Effector CD4-positive, alpha-beta T cell (primary cell): ENCODE measurements at places on chromosomes 4 and X.

GRCh38 chr4:633406-633805 lies 8.0 kb downstream of the PDE6B start:
- DNase-seq: no peak

GRCh38 chrX:152992115-152992514 lies 1.8 kb downstream of the PNMA5 start:
- no peak for DNase-seq

GRCh38 chrX:40582811-40583210 lies 2.0 kb downstream of the ATP6AP2 start:
- no peak for DNase-seq

DNA sequence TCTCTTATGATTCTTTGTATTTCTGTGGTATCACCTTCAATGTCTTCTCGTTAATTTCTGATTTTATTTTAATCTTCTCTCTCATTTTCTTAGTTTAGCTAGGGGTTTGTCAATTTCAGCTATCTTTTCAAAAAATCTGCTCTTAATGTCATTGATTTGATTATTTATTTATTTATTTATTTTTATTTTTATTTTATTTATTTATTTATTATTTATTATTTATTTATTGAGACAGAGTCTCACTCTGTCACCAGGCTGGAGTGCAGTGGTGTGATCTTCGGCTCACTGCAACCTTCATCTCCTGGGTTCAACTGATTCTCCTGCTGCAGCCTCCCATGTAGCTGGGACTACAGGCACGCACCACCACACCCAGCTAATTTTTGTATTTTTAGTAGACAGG lies 194.1 kb downstream of the SCFD2 start:
- DNase-seq: no peak

DNA sequence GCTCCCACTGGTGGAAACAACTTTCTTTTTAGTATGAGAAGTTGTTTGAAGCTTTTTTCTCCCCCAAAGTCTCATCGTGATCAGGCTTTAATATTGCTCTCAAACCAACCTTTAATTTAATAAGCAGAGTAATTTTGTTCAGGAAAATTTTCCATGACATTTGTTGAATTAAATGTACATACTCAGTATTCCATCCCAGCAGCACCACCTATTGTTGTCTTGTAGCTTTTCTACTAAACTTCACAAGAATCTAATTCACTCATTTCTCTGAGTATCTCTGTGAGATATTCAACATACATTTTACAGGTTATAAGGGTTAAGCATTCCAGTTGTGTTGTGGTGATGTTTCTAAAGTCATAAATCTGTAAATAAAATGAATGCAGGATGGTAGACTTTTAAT lies 218.3 kb upstream of the HAND2 start:
- no peak for DNase-seq

- DNase-seq: no peak
Measured at GRCh38 chr4:67320645-67321044, 224.7 kb downstream of the CENPC start.

GRCh38 chr4:73762409-73762808 lies 22.0 kb downstream of the CXCL8 start:
- DNase-seq: no peak

DNA sequence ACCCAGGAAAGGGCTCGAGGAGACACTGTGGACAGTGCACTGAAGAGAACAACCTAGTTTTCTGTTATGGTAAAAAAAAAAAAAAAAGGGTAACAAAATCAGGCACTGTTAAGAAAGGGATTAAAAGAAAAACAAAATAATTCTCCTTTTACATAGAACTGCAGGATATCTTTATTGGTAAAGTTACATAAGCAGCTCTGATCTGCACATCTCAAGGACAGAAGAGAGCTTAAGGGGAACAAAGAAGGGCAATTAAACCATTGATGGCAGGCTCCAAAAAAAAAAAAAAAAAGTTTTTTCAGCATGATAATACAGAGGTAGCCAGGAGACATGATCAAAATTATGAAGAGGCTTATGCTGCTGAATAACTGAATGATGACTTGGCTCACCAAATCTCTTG lies 85.0 kb downstream of the HDAC8 start:
- DNase-seq: no peak

GRCh38 chr4:184655889-184656869 lies 6.6 kb downstream of the PRIMPOL start:
- no peak for DNase-seq

DNA sequence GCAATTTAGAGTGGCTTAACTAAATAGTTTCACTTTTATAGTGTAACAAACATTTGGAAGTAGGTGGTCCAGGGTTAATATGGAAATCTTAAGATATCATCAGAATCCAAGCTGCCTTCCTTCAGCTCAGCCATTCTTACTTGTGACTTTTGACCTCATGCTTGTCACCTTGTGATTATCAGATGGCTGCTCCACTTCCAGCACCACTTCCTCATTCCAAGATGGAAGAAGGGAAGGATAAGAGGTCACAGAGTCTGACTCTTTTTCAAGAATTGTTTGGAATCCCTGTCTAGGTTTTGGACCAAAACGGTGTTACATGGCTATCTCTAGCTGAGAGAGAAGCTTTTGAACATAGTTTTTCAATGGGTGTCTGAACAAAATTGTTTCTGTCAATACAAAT lies 39.9 kb downstream of the MTTP start:
- DNase-seq: no peak

DNA sequence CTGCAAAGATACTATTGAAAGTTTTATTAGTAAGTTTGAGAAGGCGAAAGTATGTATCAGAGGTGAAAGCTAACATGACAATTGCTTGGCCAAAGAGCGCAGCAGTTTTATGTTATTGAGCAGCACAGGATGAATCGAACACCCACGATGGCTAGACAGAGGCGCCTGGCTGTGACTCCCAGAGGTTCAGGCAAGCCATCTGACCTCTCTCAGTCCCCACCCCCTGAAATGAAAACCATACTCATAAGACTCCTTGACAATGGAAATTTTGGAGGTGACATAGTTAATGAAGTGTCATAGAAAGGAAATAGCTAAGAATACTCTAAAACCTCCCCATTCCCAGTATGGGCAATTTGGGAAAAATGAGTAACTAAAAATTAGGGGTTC lies 70.6 kb downstream of the MGST2 start:
- DNase-seq: no peak

GRCh38 chr4:22668301-22668700 lies 24.4 kb upstream of the GBA3 start:
- DNase-seq: no peak

DNA sequence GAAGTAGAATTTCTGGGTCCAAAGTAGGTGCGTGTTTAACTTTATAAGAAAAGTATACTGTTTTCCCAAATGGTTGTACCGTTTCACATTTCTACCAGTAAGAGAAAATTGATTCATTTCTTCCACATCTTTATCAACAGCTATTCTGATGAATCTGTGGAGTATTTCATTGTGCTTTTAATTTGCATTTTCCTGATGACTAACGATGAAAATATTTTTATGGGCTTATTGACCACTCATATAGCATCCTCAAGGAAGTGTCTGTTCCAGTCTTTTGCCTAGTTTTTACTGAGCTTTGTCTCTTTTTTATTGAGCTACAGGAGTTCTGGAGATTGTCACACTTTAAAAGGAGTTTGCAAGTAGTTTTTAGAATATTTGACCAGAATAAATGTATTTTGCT lies 92.6 kb downstream of the ASB9 start:
- DNase-seq: no peak

- no peak for DNase-seq
Measured at GRCh38 chr4:106017975-106018374, 122.7 kb downstream of the NPNT start.

DNA sequence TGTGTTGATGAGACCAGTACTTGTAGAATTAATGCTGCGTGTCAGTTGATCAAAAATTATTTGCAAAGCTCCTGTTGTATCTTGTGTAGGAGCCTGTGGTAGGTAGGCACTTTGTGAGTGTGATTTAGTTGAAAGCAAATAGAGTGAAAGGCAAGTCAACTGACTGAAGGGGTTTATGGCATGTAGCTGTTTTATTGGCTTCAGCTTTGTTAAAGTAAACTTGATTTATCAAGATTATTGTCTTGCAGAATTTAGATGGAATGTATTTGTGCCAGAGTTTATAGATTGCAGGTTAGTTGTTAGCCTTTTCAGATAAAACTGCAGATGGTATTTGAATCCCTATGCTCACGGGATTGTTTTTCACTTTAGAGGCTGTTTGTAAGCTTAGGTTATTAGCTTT lies 128.0 kb downstream of the FRAS1 start:
- no peak for DNase-seq

GRCh38 chr4:88609387-88609786 lies 17.1 kb downstream of the HERC3 start:
- no peak for DNase-seq

- no peak for DNase-seq
Measured at GRCh38 chrX:22196149-22196548, 76.6 kb upstream of the CBLL2 start.

DNA sequence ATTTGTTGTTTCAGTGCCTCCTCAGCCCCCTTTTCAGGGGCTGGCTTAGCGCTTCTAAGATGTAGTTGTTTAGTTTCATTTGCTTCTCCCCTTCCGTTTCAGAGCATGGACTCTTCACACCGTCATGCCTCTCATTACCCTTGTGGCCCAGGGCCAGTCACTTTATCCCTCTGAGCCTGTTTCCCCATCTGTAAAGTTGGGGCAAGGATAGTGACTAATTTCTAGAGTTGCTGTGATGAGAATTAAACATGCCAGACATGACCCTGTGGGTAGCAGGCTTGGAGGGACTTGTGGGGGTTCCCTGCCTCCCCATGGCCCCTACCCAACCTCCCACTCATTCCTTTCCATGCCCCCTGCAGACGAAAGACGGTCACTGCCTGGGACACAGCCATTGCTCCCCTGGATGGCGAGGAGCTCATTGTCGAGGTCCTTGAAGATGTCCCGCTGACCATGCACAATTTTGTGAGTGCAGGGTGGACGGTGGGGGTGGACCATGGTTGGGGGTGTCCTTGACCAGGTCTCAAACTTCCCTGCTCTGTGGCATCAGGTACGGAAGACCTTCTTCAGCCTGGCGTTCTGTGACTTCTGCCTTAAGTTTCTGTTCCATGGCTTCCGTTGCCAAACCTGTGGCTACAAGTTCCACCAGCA lies 3.6 kb downstream of the ARAF start:
- DNase-seq: no peak

- no peak for DNase-seq
Measured at GRCh38 chrX:9269134-9269533, 195.7 kb upstream of the TBL1X start.

GRCh38 chr4:99362768-99363167 lies 10.2 kb upstream of the ADH1C start:
- no peak for DNase-seq

GRCh38 chr4:42750091-42750490 lies 93.2 kb upstream of the ATP8A1 start:
- peak; percentile 24 for DNase-seq

DNA sequence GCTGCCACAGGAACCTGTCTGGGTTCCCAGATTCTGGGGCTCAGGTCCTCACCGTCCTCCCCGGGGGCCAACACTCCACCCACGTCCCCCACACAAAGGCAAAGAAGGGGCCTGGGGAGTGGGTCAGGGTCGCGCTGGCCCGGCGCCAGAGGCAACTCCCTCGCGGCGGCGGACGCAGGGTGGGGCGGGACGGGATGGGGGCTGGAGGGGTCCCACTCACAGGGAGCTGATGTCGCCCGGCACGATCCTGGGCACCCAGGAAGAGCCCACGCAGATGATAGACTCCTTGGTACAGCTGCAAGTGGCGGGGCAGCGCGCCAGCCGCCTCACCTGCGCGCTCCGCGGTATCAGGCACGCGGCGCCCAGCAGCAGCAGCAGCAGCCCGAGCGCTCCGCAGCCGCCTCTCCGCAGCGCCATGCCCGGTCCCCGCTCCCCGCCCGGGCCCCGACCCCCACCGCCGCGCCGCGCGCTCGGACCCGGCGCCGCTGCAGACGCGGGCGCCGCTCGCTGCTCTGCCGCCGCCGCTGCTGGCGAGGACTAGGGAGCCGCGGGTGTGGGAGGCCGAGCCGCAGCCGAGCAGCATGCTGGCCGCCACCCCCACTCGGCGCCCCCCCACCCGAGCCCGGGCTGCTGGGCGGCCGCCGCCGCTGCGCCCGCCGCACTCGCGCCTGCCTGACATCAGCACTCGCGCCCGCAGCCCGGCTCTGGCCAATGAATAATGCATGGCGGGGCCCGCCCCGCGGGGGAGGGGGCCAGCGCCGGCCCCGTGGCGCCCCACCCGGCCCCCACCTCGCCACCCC lies at the start of gene LGI2:
LGI2 (minus strand) TSS at position 670 of the 800 bp plus-strand sequence; CDS start at position 417, 253 bp downstream.
- DNase-seq: no peak
